ENCODE measurements at places on chromosomes 12 and 14. TPM values are rescaled to one million over a fixed set of nuclear protein-coding genes. Genes with fewer than 3 reads are reported as not detected.
A peak's percentile ranks its signal among the peaks of the same experiment; 100 is the strongest.

DNA sequence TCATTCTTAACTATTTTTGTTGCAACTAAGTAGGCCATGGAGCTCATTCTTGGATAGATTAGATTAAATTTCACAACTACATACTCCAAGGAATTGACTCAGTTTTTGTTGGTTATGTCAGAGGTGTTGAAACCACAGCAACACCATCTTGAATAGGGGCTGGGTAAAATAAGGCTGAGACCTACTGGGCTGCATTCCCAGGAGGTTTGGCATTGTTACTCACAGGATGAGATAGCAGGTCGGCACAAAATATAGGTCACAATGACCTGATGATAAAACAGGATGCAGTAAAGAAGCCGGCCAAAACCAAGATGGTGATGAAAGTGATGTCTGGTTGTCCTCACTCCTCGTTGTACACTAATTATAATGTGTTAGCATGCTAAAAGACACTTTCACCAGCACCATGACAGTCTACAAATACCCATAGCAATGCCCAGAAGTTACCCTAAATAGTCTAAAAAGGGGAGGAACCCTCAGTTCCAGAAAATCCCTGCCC is 20.9 kb downstream of the DMAC2L start:
- peak overlapping the region; percentile 8 for H3K27ac ChIP-seq
- no peaks in the 10 kb centered on the region for H3K27me3 ChIP-seq
- DNase-seq = no peak
- peaks cover 29% of the 10 kb centered on the region for H3K4me1 ChIP-seq
- H3K4me3 ChIP-seq = no peak overlapping the region

Gene MANSC1
- 11.6 TPM for total RNA-seq

GRCh38 chr12:25320123-25321006 is 69.6 kb upstream of the KRAS start:
- H3K4me3 ChIP-seq = no peak overlapping the region
- no peaks in the 10 kb centered on the region for H3K27me3 ChIP-seq
- no peaks in the 10 kb centered on the region for H3K4me1 ChIP-seq
- H3K27ac ChIP-seq = no peak overlapping the region
- no peaks in the 10 kb centered on the region for H3K36me3 ChIP-seq

Gene ARHGAP9
- total RNA-seq = 7.1 TPM

Gene DAO
- not detected for total RNA-seq

Gene PTPRQ
- 3.3 TPM for total RNA-seq

Gene PIANP
- total RNA-seq = 0.21 TPM

DNA sequence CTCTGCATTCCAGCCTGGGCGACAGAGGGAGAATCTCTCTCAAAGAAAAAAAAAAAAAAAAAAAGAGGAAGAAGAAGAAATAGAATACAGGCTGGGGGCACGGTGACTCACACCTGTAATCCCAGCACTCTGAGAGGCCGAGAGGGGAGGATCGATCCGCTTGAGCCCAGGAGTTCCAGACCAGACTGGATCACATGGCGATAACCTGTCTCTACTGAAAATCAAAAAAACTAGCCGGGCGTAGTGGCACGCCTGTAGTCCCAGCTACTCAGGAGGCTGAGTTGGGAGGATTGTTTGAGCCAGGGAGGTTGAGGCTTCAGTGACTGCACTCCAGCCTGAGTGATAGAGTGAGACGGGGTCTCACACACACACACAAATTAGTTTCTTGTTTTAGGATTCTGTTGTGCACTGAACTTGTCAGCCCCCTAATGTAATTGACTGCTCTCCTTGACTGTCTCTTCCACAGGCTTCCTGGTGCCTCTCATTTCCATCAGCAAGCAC is 963 bp upstream of the TINF2 start:
- DNase-seq = no peak
- no peaks in the 10 kb centered on the region for H3K27me3 ChIP-seq
- H3K4me1 ChIP-seq = peaks cover 32% of the 10 kb centered on the region
- peak overlapping the region; percentile 79 for H3K4me3 ChIP-seq

DNA sequence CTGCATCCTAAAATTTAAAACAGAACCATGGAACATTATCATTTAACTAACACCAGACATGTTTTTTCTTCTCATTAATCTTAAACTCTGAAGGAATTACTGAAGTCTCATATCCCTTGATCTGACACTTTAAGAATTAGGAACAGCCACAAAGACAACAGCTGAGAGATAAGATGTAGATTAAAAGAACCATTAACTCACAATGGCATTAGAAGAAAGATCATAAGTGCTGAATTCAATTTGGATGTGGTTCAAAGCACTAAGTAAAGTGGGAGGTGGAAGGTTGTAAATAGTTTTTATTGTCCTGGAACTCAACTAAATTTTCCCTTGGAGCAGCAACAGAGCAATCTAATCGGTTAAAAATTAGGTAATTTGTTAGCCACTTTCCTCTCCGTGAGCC is 199.0 kb upstream of the ATP2B1 start:
- no peaks in the 10 kb centered on the region for H3K36me3 ChIP-seq
- H3K27ac ChIP-seq = no peak overlapping the region
- H3K27me3 ChIP-seq = no peaks in the 10 kb centered on the region
- no peak for DNase-seq

- H3K4me1 ChIP-seq = peaks cover 77% of the 10 kb centered on the region
- no peaks in the 10 kb centered on the region for H3K36me3 ChIP-seq
- no peak overlapping the region for H3K4me3 ChIP-seq
- DNase-seq = no peak
Measured at GRCh38 chr12:93825501-93825888, 148.3 kb downstream of the CRADD start.

DNA sequence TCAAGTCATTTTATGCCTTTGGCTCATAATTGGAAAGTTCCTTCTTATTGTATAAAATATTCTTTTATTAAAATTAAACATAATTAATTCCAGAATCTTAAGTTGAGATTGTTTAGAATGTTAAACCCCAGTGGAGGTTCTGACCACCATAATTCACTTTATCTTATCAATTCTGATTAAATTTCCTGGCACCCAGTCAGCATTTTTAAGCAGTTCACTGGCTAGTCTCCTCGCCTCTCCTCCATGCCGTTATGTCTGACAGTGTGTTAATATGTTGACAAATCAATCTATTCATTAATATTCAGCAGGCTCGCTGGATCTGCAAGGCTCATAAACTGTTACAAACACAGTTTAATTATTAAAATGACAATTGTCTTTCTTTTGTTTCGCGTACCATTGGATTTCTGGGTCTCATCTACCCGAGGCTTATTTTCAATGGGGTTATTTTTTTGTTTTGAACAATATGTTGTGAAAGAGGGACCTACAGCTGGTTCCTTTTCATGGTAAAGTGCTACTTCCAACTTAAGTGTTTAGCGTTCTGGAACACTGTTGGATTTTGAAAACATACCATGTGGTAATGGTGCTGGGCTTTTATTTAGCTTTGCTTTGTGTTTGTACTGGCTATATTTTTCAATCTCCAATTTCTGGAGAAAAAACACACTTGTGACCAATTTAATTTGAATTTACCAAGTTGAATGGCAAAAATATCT is 339.7 kb downstream of the PRKD1 start:
- H3K27me3 ChIP-seq = no peaks in the 10 kb centered on the region
- no peaks in the 10 kb centered on the region for H3K4me1 ChIP-seq
- DNase-seq = no peak

DNA sequence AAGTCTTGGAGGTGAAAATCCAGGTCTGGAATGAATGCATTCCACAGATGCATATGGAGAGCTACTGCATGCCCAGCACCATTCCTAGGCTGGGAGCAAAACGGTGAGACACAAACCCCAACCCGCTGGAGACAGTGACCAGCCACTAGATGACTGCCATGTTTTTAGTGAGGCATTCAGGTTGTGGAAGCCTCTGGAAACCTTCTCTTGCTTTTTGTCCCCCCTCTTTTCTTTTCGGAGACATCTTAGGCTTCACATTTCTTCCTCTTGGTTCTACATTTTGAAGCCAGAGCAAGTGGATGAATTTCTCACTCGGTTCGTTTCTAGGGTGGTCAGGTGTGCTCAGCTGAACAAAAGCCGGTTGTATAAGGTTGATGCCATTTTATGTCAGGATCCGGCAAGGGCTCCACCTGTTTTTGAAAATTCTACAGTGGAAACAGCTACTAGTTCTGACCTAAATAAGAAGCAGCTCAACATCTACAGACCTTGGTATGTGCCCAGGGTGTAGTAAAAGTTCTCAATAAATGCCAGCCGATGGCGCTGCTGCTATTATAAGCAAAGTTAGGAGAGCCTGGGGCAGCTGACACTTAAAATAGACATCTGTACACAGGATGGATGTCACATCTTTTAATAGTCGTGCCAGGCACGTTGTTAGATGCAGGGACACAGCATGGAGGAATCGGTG is 1.8 kb upstream of the ZNF839 start:
- peak overlapping the region; percentile 57 for H3K4me3 ChIP-seq
- H3K27ac ChIP-seq = peak overlapping the region; percentile 89
- H3K36me3 ChIP-seq = no peaks in the 10 kb centered on the region
- no peaks in the 10 kb centered on the region for H3K4me1 ChIP-seq
- no peaks in the 10 kb centered on the region for H3K27me3 ChIP-seq

Gene KLRK1
- 2.9 TPM for total RNA-seq

Gene CLEC2A
- not detected for total RNA-seq

- H3K4me1 ChIP-seq = no peaks in the 10 kb centered on the region
- H3K4me3 ChIP-seq = no peak overlapping the region
- no peaks in the 10 kb centered on the region for H3K27me3 ChIP-seq
Measured at GRCh38 chr14:87483271-87484260, 509.4 kb downstream of the GALC start.

- H3K27me3 ChIP-seq = no peaks in the 10 kb centered on the region
- H3K27ac ChIP-seq = no peak overlapping the region
- DNase-seq = no peak
- H3K4me1 ChIP-seq = no peaks in the 10 kb centered on the region
Measured at GRCh38 chr14:29442696-29443095, 485.0 kb downstream of the PRKD1 start.

Gene HHIPL1
- total RNA-seq = 2.6 TPM

Gene TMEM30B
- total RNA-seq = 46.9 TPM

Gene CLEC1A
- 19.4 TPM for total RNA-seq

GRCh38 chr12:51752234-51752889 is 96.2 kb downstream of the FIGNL2 start:
- H3K4me1 ChIP-seq = peaks cover 14% of the 10 kb centered on the region
- DNase-seq = peak; percentile 30
- peak overlapping the region; percentile 84 for H3K27ac ChIP-seq
- no peaks in the 10 kb centered on the region for H3K36me3 ChIP-seq
- H3K4me3 ChIP-seq = no peak overlapping the region

- H3K27ac ChIP-seq = peak overlapping the region; percentile 66
- H3K36me3 ChIP-seq = peaks cover 33% of the 10 kb centered on the region
- DNase-seq = no peak
- no peaks in the 10 kb centered on the region for H3K4me1 ChIP-seq
- H3K4me3 ChIP-seq = no peak overlapping the region
- no peaks in the 10 kb centered on the region for H3K27me3 ChIP-seq
Measured at GRCh38 chr14:52033101-52033642, 35.7 kb downstream of the NID2 start.

DNA sequence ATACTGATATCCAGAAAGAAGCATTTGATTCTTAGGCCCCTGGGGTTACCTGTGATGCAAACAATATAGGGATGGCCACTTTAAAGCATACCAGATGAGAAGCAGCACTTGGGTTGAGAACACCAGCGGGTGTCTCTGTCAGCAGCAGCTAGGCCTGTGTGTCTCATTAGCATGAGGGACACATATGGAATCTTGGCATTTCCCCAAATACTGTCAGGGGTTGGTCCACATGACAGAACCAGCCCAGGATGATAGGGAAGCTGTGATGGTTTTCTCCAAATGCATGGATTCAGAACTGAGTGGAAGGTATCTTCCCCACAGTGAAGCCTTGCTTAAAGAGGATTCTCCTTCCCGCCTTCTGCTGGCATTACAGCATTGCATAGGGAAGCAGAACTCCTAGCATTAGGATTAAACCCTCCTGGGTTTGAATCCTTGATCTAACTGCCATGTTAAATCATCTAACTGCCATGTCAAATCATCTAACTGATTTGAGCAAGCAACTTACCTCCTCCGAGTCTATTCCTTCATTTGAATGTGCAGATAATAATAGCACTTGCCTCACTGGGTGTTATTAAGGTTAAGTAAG is 111.5 kb upstream of the WSCD2 start:
- no peaks in the 10 kb centered on the region for H3K36me3 ChIP-seq
- DNase-seq = no peak
- H3K4me1 ChIP-seq = no peaks in the 10 kb centered on the region
- H3K27ac ChIP-seq = no peak overlapping the region

DNA sequence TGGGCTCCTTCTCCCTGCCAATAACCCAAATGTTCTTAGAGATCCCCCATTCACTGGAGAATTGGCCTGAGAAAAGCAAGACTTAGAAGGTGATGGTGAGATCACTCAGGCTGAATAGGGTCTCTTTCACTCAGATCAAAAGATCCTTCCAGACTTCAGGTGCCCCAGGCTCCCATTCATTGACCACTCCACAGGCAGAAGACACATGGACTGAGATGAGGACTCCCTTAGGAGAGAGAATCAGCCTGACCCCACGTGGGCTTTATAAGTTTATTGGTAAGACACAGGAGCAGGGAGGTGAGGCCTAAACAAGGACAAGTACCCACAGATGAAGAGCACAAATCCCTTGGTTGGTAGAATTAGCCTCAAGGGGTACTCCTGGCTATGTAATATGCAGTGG is 6.1 kb upstream of the KRT72 start:
- no peak for DNase-seq
- no peak overlapping the region for H3K4me3 ChIP-seq
- H3K27me3 ChIP-seq = peaks cover 24% of the 10 kb centered on the region
- H3K36me3 ChIP-seq = no peaks in the 10 kb centered on the region
- no peaks in the 10 kb centered on the region for H3K4me1 ChIP-seq

DNA sequence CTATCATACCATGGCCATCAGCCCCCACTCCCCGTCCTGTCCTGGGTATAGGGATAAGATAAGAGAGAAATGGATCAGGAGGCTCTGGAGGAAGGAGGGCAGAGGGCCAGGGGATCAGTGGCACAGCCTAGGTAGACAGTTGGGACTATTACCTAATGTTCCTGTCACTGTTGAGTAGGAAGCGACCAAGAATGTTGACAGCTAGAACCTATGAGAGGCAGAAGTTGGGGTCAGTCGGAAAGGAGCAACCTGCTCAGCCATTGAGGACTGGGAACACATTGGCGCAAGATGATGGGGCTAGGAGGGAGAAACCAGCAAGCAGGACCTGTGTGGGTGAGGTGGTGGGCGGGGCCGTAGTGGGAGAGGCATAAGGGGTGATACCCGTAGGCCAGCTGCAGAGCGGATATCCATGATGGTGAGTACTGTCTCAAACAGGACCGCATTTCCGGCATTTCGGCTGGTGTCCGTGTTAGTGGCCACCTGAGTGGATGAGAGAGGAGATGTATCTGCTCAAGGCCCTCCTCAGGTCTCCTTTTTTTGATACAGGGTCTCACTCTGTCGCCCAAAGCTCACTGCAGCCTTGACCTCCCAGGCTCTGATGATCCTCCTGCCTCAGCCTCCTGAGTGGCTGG is 3.3 kb downstream of the AP1G2 start:
- peaks cover 5% of the 10 kb centered on the region for H3K4me1 ChIP-seq
- no peak for DNase-seq

- DNase-seq = no peak
- no peaks in the 10 kb centered on the region for H3K36me3 ChIP-seq
- no peak overlapping the region for H3K4me3 ChIP-seq
- no peaks in the 10 kb centered on the region for H3K4me1 ChIP-seq
- no peaks in the 10 kb centered on the region for H3K27me3 ChIP-seq
Measured at GRCh38 chr12:54723379-54724256, 75.5 kb upstream of the DCD start.

GRCh38 chr14:91035855-91036254 is 24.6 kb downstream of the RPS6KA5 start:
- H3K4me3 ChIP-seq = no peak overlapping the region
- no peak overlapping the region for H3K27ac ChIP-seq
- no peak for DNase-seq
- no peaks in the 10 kb centered on the region for H3K27me3 ChIP-seq
